ENCODE measurements at places on chromosomes 1 and 21.

- no peak for DNase-seq
These were observed 17.8 kb downstream of the GNG12 start for GRCh38 chr1:67815303-67816094.

DNA sequence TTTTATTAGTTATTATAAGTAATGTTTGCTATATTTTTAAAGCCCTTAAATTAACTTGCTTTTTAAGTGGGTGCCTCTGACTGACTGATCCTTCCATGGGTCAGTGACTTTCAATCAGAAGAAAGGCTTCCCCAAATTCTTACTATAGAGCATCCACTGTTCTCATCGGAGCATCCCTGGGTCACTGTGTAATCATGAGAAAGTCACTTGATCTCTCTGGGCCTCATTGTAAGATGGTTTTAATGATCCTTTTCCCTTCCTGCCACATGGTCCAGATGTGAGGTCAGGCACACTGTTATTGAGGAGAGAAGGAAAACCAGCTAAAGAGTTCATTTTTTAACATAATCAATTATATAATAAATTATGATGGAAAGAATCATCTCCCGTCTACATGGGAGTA is 11.0 kb upstream of the NBL1 start:
- DNase-seq: no peak

DNA sequence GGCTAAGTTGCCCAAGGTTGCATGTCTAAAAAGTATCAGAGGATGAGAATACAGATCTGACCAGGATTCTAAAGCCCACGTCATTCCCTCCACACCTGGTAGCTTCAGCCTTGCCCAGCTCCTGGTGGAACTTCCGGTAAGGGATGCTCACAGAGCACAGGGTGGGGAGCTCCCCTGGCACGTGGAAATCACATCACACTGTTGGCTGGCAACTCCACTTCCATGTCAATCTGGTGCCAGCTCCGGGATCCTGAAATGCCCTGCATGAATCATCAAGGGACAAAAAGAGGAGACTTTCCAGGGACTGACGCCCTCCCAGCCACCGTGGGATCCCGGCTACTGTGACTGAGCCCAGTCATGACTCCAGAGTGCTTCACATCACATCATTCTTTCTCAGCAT is 12.4 kb upstream of the BCAR3 start:
- DNase-seq: no peak

DNA sequence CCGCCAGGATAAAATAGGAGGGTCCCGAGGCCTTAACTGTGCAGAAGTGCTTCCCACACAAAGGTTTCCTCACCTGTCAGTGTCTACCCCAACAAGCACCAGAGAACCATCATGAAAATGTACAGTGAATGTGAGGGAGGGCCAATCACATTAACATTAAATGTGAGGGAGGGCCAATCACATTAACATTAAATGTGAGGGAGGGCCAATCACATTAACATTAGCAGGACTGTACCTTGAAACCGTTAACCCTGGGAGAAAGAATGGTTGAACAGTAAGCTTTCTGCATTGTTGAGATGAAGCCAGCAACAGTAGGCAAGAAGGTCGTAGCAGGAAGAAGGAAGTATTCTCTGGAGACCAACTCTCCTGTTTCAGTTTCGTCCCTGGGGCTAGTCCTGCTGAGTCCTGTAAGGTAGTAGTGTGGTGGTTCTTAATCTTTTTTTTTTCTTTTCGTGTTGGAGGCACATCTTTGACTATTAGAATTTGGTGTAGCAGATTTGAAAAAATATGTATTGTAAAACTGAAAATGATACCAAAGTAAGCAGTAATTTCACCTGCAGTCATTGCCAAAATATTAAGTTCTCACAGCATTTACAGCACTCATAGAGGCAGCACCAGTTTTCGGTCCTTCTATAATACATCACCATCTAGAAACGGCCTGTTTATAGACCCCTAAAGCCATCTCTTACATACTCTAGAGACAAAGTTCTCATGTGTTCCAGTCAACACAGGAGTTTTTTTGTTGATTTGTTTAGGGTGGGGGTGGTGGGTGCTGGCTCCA is 98.6 kb upstream of the PPP2R5A start:
- DNase-seq: no peak

DNA sequence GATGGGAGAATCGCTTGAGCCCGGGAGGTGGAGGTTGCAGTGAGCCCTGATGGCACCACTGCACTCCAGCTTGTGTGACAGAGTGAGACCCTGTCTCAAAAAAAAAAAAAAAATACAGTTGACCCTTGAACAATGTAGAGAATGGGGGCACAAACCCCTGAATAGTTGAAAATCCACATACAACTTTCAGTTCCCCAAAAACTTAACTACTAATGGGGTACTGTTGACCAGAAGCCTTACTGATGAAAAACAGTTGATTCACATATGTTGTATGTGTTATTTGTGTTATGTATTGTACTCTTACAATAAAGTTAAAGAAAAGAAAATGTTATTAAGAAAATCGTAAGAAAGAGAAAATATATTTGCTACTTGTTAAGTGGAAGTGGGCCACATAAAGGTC is 51.2 kb upstream of the COA6 start:
- no peak for DNase-seq

- DNase-seq: no peak
These were observed 144.8 kb downstream of the ETS2 start for GRCh38 chr21:38950435-38951094.

GRCh38 chr1:36339215-36339614 is 15.8 kb upstream of the EVA1B start:
- DNase-seq: no peak

GRCh38 chr1:70910013-70910412 is 137.6 kb downstream of the PTGER3 start:
- no peak for DNase-seq

DNA sequence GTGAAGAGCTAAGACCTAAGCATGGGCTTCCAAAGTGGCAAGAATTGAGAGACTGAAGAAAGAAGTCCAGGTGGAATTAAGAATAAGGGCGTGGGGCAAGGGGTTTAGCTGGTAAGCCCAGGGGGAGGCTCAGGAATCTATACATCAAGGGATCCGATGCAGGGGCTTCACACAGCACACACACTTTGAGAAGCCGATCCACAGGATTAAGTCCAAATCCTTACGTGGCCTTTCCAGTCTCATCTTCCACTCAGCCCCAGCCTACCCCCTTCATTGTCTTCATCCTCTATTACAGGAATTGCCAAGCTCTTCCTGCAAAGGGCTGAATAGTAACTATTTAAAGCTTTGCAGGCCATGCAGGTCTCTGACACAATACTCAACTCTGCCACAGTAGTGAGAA is 101.3 kb downstream of the TGFBR3 start:
- DNase-seq: no peak

GRCh38 chr1:54353959-54354358 is 52.2 kb downstream of the SSBP3 start:
- DNase-seq: no peak

GRCh38 chr1:183472488-183473216 is at the start of gene SMG7:
TSS of gene SMG7 (plus strand) at chr1:183472499. CDS start at chr1:183472621, 122 bp downstream.
- no peak for DNase-seq

GRCh38 chr1:54819195-54819536 is 18.0 kb upstream of the TTC22 start:
- no peak for DNase-seq

- peak; percentile 39 for DNase-seq
These were observed 208.8 kb downstream of the DAB1 start for GRCh38 chr1:57214951-57215575.

- no peak for DNase-seq
These were observed 160.1 kb downstream of the FASLG start for GRCh38 chr1:172818841-172819527.

DNA sequence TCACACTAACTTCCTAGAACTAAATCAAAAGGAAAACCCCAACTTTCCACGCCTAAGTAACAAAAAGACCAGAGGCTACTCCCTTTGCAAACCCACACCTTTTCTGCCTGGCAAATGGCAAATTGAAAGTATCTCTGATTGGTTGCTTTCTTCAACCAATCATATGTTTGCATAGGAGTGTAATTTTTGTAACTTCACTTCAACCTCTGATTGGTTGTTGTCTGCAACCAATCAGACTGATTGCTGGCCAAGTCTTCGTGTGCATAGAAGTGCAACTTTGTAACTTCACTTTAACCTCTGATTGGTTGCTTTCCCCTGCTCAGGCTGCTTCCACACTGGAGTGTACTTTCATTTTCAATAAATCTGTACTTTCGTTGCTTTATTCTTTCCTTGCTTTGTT is 36.9 kb upstream of the PADI2 start:
- DNase-seq: no peak

DNA sequence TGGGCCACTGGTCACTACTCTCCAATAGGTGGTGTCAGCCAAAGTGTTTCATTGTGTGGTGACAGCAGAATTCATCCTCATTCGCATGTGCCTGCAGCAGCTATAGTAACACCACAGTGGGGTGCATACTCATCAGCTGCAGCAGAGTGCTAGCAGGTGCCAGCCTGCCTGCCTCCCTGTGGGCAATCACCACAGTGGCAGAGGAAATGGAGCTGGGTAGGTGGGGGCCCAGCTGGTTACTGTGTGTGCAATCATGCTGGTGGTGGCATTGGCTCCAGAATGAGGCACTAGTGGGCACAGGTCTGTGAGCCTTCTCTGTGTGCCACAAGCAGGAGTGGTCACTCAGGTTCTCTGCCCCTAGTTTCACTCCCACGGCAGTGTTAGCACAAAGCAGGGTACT is 579.2 kb downstream of the PTPRC start:
- DNase-seq: no peak

- no peak for DNase-seq
These were observed 18.9 kb upstream of the TUT4 start for GRCh38 chr1:52571783-52572182.

GRCh38 chr1:205430696-205431305 is 8.9 kb upstream of the LEMD1 start:
- DNase-seq: no peak

- no peak for DNase-seq
These were observed 39.7 kb upstream of the TIAM1 start for GRCh38 chr21:31383770-31384169.

GRCh38 chr1:24294228-24294672 is 24.9 kb upstream of the GRHL3 start:
- no peak for DNase-seq

DNA sequence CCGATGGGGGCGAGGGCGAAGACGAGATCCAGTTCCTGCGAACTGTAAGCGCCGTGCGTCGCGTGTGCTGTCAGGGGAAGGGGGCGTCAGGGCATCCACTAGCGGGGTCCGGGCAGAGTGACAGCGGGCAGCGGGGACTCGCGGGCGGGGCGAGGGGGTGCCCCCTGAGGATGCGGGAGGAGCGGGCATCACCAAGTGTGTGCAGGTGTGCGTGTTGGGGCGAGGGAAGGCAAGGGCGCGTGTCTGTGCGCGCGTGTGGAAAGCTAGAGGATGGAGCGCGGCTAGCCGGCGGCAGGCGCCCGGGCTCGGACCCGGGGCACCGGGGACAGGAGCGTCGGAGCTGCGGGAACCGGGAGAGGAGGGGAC is 525 bp downstream of the RYR2 start:
- DNase-seq: no peak

DNA sequence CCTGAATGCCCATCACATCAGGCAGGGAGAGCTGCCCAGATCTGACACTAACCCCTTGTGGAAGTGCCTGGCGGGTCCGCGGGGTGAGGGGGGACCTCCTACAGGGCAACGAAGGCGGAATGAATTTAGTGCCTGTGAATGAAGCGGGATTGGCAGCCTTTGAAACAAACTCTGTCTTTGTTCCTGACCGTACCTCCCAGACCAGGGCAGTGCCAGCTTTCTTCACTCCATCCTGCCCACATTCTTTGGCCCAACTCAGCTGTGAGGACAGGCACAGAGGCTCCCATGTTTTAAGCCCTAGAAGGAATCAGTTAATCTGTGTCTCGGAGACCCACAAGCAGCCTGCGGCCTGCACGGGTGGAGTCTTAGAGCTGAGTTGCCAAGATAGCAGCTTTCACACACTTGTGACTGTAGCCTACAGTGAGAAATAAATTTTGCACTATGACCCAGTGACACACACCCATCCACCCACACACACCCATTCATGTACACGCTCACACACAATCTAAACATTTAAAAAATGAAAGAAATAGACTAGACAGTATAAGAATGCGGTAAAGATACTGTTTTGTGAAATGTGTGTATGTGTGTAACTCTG is 60.1 kb upstream of the USP24 start:
- no peak for DNase-seq

GRCh38 chr1:24374891-24375786 is 38.4 kb downstream of the STPG1 start:
- DNase-seq: no peak

- no peak for DNase-seq
These were observed 868.5 kb downstream of the BRINP3 start for GRCh38 chr1:189609167-189609566.

- no peak for DNase-seq
These were observed 65.2 kb downstream of the LRRC8C start for GRCh38 chr1:89698020-89698560.

- peak; percentile 71 for DNase-seq
These were observed 10.3 kb upstream of the LMNA start for GRCh38 chr1:156104065-156104810.

- DNase-seq: no peak
These were observed 10.4 kb downstream of the STYXL2 start for GRCh38 chr1:167104256-167104633.

DNA sequence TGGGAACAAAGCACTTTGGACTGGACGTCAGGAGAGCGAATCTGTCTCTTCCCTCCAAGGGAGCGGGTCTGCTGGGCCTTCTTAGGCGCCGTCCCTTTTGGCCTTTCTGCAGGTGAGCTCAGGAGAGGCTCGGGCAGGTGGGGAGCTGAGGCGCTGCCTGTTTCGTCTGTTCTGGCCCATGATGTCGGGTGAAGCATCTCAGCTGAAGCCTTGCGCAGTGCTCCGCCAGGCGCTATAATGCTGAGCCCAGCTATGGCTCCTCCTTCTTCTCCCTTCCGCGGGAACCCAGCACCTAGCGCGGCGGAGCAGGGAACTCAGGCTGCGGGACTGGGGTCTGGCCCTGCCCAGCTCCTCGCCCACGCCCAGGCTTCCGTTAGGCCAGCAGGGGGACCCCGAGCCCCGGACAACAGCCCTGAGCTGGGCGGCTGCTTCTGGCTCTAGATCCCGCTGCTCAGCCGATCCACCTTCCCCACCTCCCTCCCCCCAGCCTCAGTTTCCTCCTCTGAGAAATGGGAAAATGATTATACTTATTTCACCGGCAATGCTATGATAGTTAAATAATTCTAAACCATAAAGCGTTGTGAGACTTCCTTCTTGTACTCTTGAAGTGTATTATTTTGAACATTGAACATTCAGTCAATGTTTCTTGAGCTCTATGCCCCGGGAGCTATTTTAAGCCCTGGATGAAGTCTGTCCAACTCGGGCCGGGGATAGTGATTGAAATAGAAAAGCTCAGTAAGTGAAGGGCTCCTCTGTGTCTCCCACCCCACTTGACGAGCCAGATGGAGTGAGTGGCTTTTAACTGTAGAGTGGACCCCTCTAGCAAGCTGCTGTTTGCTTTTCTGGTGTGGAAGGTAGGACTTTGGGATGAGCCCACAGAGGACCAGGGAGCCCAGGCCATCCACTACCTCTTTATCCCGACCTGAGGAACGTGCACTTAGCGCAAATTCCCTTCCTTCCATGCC is 9.6 kb upstream of the ADORA1 start:
- peak; percentile 77 for DNase-seq

- no peak for DNase-seq
These were observed 1.1 kb downstream of the CEP350 start for GRCh38 chr1:179955731-179956130.

GRCh38 chr1:236615399-236616148 is 11.3 kb upstream of the HEATR1 start:
- DNase-seq: no peak

Data from left kidney (tissue), 8 donors.